ENCODE measurements at places on chromosomes 1 and 21.
A peak's percentile ranks its signal among the peaks of the same experiment; 100 is the strongest.

DNA sequence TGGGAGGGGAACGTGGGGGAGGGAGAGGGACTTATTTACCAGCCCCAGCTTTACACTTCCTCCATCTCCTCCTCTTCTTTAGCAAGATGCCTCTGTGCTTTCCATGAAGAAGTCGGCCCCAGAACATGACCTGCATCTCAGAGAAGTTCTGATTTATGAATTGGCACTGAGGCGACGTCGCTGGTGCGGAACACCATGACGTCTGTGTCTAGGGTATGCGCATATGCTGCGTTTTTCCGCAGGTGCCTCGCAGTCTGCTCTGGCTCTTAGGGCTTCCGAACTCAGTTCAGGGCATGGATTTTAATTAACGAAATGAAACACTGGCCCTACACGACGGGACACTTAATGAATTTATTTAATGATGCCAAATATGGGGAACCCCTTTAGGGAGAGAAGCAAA lies 510.3 kb downstream of the SMYD3 start:
- no peak for DNase-seq

DNA sequence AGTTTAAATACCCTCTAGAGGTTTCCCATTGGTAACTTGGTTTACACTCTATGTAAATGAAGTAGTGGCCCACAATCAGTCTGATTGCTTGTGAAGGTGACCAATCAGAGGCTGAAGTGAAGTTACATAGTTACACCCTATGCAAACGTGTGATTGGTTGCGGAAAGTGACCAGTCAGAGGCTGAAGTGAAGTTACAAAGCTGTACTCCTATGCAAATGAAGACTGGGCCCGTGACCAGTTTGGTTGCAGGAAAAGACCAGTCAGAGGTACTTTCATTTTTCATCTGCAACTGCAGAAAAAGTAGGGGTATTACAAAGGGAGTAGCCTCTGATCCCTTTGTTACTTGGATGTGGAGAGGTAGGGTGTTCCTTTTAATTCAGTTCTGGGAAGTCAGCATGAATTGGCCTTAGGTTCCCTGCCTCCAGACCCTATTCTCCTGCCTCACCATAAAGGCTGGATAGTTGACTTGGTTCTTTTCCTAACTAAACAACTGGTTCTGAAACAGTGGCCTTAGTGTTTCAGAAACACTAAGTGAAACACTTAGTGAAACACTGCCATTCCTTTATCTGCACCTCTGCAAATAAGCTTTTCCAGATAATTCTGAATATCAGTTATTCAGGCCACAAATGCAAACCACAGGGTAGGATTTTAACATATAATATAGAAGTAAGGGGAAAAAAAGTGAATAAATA lies 39.3 kb downstream of the MAGI3 start:
- peak; percentile 50 for DNase-seq

GRCh38 chr1:2506007-2506860 lies 20.2 kb downstream of the PANK4 start:
- no peak for DNase-seq

DNA sequence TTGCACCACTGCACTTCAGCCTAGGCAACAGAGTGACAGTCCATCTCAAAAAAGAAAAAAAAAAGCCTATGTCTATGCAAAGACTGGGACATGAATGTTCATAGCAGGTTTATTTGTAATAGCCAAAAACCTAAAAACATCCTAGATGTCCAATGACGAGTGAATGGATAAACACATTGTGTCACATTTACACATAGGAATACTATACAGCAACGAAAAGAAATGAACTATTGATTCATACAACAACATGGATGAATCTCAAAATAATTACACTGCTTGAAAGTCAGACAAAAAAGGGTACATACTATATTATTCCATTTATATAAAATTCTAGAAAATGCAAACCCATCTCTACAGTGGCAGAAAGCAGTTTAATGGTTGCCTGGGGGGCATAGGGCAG lies 7.9 kb downstream of the STYXL2 start:
- DNase-seq, result no peak

- no peak for DNase-seq
These were observed 7.5 kb downstream of the PRPF38B start for GRCh38 chr1:108699375-108700332.

DNA sequence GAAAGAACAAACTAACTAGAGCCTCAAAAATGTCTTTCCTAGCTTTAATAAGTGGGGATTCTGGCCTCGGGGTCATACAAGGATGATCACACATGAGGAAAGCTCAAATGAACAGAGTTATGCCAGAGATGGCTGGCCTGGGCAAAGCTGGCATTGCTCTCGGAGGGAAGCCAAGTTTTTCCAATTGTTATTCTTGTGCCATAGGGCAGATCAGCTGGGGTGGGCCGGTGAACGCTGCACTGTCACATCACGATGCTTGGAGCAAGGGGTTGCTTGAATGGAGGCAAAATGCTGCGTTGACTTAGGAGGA lies 75.9 kb upstream of the LYST start:
- no peak for DNase-seq

- DNase-seq, result no peak
These were observed 477.6 kb upstream of the DEPDC1 start for GRCh38 chr1:68974447-68974846.

DNA sequence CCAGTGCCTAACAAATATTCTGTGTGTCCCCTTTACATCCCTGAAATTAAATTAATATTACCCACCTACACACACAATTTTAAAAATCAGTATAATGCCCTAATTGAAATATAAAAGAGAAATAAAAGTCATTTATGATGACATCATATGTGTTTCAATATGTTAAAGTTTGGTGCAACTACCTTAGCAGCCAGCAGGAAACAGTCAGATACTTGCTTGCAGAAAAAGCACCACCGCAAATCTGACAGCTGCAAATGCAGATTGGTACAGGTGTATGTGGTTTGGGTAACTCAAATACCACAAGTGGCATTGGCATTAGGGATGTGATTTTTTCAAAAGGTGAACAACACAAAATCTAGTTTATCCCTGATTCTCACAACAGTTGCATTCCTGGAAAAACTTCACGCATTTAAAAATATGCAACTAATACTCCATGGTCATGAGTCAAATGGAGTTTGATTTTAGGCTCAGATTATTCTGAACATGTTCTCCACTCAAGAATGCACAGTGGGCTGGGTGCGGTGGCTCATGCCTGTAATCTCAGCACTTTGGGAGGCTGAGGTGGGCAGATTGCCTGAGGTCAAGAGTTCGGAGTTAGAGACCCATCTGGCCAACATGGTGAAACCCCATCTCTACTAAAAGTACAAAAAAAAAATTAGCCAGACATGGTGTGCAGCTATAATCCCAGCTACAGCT lies 106.3 kb downstream of the EDEM3 start:
- peak; percentile 91 for DNase-seq

GRCh38 chr21:42544544-42544943 lies 30.9 kb downstream of the SLC37A1 start:
- DNase-seq, result no peak

DNA sequence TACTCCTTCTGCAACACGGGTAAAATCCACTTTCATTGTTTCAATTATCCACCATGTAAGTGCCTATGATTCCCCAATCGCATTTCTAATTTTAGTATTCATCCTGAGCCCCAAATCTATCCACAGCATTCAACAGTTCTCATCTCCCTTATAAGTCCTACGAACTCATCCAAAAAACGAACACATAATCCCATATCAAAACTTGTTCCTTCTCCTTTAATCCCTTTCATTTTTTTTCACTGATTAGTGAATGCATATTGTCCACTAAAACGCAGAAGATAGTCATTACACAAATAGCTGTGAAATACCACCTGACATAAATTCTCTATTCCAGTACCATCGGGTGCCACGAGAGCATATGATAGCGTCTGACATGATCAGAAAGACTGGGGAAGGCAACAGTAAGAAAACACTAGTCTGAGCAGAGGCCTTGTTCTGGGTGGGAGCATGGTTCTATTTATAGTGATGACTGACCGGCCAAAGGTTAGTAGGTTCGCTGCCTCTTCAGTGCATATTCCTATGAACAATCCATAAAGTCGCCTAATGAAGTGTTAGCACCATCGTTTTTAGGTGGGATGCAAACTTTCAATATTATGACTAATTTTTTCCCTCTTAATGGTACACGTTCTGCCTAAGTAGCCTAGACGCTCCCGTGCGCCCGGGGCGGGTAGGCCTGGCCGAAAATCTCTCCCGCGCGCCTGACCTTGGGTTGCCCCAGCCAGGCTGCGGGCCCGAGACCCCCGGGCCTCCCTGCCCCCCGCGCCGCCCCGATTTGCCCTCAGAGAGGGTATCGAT lies 648 bp downstream of the ATP5PF start:
- DNase-seq, result peak; percentile 41

- DNase-seq, result no peak
These were observed 572 bp upstream of the SRSF10 start for GRCh38 chr1:23980728-23981070.

DNA sequence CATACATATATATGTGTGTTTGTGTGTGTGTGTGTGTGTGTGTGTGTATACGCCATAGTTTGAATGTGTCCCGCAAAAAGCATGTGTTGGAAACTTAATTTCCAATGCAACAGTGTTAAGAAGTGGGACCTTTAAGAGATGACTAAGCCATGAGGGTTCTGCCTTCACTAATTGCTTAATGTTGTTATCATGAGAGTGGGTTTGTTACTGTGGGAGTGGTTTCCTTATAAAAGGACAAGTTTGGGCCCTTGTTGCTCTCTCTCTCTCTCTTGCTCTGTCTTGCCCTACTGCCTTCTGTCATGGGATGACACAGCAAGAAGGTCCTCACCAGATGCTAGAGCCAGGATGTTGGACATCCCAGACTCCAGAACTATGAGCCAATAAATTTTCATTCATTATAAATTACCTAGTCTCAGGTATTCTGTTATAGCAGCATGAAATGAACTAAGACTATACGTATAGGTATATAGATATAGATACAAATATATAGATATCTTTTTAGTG lies 103.8 kb upstream of the ZC3H11B start:
- no peak for DNase-seq

GRCh38 chr1:76390456-76390855 lies 315.9 kb downstream of the ST6GALNAC3 start:
- no peak for DNase-seq

DNA sequence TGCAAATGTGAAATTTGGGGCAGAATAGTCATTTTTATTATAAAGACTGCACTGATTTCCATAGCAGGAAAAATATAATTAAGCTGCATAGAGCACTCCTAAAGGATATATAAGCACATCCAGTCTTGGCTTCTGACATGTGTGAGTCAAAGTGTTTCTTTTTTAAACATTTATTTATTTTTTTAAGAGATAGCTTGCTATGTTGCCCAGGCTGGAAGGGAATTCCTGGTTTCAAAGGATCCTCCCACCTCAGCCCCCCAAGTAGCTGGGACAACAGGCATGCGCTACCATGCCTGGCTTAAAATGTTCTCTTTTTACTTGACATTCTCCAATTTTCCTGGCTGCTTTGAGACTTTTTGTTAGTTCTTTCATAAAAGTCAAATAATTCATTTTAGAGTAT lies 126.1 kb downstream of the HMCN1 start:
- DNase-seq, result no peak

GRCh38 chr1:211816586-211816985 lies 14.0 kb downstream of the LPGAT1 start:
- DNase-seq, result no peak

DNA sequence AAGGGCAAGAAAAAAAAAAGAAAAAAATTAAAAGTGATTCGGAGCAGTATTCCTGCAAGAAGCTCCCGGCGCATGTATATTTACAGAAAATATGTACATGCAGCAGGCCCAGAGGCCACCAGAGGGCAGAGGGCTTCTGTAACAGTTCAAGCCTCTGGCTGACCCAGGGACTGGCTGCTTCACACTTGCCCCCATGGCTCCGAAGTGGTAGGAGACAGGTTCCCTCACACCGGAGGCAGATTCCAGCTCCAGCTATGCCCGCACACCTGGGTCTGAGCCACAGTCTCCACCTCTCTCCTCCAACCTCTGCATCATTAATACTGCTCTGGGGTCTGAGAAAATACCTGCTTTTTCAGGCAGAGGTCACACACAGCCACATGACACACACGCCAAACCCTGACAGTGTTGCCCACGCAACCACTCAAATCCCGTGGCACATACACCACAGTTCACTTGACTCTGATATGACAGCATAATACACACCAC lies 2.2 kb upstream of the ARHGAP30 start:
- DNase-seq, result peak; percentile 74

- no peak for DNase-seq
These were observed 2.4 kb upstream of the SHISA4 start for GRCh38 chr1:201886103-201886885.

DNA sequence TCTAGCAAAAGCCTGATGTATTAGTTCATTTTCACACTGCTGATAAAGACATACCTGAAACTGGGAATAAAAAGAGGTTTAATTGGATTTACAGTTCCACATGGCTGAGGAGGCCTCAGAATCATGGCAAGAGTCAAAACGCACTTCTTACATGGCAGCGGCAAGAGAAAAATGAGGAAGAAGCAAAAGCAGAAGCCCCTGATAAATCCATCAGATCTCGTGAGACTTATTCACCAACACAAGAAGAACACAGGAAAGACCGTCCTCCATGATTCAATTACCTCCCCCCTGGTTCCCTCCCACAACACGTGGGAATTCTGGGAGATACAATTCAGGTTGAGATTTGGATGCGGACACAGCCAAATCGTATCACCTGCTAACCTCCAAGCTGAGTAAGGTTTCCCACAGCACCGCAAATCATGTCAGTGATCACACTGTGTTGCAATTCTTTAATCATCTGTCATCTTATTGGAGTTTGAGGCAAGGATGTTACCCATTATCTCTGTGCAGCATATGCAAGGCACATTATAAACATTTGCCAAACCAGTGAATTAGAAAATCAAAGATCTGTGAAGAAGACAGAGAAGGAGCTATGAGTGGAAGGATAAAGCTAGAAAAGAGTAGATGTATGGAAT lies 128.5 kb downstream of the ZNF281 start:
- DNase-seq, result no peak

DNA sequence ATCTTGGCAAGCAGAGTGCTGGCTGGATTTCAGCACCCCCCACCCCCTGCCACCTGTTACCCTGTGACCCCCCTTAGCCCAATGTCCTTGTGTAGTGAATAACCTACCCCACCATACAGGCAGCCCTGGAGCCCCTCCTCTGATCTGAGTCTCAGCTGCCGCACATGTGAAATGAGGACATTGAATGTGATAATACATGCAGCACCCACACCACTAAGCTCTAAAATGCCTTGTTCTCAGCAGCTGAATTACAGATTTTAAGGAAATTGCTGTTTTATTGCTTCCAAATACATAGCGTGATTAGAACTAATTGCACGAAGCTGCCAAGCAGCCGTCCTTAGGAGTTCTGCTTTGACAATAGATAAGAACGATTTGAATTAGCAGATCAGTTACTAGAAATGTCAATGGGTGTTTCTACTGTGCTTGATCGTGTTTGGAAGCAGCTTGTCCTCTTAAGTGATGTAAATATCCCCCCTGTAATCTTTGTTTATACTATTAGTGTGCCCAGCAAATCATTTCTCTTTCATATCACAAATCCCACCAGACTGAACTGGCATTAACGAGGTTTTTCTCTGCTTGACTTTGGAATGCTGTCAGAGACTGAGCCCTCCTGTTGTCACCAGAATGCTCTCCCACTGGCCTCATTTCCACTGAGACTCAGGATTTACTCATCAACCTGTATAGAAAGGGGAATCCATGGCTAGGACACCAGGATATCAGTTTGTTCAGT lies 4.9 kb downstream of the SLAMF8 start:
- no peak for DNase-seq

- no peak for DNase-seq
These were observed 14.7 kb upstream of the IRF2BP2 start for GRCh38 chr1:234624724-234625117.

GRCh38 chr21:38980416-38981313 lies 174.9 kb downstream of the ETS2 start:
- DNase-seq, result no peak

GRCh38 chr1:9397047-9397446 lies 104.4 kb downstream of the SPSB1 start:
- no peak for DNase-seq
